Calu3 (cell line): ENCODE measurements at places on chromosomes 4 and X. TPM values are rescaled to one million over a fixed set of nuclear protein-coding genes. Genes with fewer than 3 reads are reported as not detected.

DNA sequence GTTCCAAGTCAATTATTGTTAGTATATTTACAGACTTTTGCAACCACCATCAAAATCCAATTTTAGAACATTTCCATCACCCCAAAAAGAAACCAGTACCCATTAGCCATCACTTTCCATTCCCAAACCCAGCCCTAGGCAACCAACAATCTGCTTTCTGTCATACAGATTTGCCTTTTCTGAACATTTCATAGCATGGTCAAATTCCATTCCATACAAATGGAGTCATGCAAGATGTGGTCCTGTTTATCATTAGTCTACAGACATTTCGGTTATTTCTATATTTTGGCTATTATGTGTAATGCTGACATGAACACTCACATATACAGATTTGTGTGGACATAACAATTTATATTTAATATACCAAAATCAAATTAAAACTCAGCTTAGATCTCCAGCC lies 508.7 kb downstream of the ZNF674 start:
- H3K27ac ChIP-seq = no peak overlapping the region
- no peaks in the 10 kb centered on the region for H3K36me3 ChIP-seq
- no peak overlapping the region for H3K4me3 ChIP-seq

GRCh38 chr4:26764231-26764630 lies 96.4 kb upstream of the STIM2 start:
- no peaks in the 10 kb centered on the region for H3K4me1 ChIP-seq
- no peak overlapping the region for H3K4me3 ChIP-seq
- H3K27me3 ChIP-seq = no peaks in the 10 kb centered on the region
- H3K27ac ChIP-seq = peak overlapping the region; percentile 24
- no peak for DNase-seq

- no peaks in the 10 kb centered on the region for H3K27me3 ChIP-seq
- no peak overlapping the region for H3K4me3 ChIP-seq
- H3K4me1 ChIP-seq = no peaks in the 10 kb centered on the region
- no peak for DNase-seq
These were observed 60.0 kb downstream of the ATP8A1 start for GRCh38 chr4:42596918-42597317.

Gene REST
- 29.6 and 32.4 TPM in 2 replicates for total RNA-seq

DNA sequence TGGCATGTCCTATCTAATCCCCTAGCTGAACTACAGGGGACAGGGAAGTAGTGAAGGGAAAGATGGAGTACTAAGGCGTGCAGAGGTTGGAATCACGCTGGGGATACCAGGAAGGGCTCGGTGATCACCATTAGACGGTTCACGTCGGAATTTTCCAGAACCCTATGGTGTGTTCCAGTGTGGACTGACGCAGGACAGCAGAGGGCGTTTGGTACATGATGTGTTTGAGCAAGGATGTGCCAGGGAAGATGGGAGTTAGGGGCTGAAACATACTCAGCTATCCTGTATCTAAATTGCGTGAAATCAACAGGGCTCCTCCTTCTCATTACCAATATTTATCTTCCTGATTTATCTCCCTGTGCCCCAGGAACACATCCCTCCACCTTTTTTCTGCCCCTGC lies 33.7 kb downstream of the PRPS2 start:
- no peaks in the 10 kb centered on the region for H3K27me3 ChIP-seq
- H3K27ac ChIP-seq = peak overlapping the region; percentile 81
- H3K4me1 ChIP-seq = peaks cover 22% of the 10 kb centered on the region
- DNase-seq = no peak
- H3K36me3 ChIP-seq = peaks cover 5% of the 10 kb centered on the region
- no peak overlapping the region for H3K4me3 ChIP-seq
